DND-41 (cell line): ENCODE measurements at places on chromosomes 5 and 9.

GRCh38 chr9:134223091-134223490 is 58.7 kb upstream of the RNU6ATAC start:
- DNase-seq, result no peak

DNA sequence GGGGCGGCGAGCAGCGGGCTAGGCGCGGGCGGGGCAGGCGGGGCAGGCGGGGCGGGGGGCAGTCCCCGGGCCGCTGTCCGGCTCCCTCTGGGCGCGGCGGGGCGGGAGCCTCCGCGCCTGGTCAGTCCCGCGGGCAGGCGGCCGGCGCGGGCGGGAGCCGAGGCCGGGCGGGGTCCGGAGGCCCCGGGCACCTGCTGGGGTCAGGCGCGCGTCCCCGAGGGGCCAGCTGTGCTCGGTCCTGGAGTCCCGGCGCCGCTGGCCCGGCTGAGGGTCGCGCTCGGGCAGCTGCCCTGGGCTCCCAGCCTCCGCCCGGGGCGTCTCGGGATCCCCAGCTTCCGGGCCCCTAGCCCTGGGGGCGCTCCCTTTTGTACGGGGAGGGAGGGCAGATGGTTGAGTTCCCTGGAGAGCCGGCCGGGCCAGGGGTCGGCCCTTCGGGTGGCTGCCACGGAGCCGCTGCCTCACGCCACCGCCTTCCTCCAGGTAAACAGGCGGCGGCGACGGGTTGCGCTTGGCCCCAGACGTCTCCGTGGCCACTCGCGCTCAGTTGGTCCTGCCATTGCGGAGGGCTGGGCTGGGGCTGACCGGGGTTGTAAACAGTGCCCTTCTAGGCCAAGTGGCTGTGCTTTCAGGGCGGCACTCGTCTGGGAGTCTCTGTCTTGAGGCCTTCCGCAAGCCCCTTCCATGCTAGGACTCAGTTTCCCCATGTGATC is 473 bp downstream of the ZBTB34 start:
- DNase-seq, result peak; percentile 13

GRCh38 chr9:130873966-130874365 is 22.6 kb downstream of the QRFP start:
- DNase-seq, result no peak

- DNase-seq, result peak; percentile 12
These were observed 72.7 kb downstream of the SMIM23 start for GRCh38 chr5:171858303-171858702.

- DNase-seq, result no peak
These were observed 407.4 kb downstream of the BRINP1 start for GRCh38 chr9:118961857-118962256.

- DNase-seq, result no peak
These were observed 117.4 kb downstream of the GPR21 start for GRCh38 chr9:123150708-123151503.

DNA sequence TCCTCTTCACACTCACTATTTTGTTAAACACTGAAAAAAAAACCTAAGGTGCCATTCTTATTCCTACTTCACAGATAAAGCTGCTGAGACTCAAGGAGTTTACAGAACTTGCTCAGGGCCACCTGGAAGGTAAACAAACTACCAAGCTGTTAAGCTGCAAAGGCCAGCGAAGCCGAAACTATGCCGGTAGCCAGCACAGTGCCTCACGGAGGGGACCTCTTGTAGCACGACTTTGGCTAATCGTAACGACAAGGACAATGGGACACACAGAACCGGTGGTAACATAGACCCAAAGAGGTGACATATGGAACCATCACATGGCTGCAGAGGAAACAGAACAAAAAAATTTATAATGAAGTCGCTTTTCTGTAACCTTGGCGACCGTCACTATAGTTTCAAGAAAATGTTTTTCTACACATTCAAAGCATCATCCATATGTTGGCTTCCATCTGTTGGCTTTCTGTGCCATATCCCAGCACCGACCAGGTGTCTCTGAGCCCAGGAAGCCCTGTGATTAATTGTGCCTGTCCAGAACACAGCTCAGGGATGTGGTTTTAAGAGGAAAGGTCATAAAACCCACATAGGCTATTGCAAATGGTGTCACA is 60.3 kb downstream of the S1PR3 start:
- no peak for DNase-seq

GRCh38 chr5:78895616-78896015 is 89.5 kb downstream of the ARSB start:
- no peak for DNase-seq

- DNase-seq, result no peak
These were observed 135.2 kb downstream of the PCSK1 start for GRCh38 chr5:96297867-96298266.

DNA sequence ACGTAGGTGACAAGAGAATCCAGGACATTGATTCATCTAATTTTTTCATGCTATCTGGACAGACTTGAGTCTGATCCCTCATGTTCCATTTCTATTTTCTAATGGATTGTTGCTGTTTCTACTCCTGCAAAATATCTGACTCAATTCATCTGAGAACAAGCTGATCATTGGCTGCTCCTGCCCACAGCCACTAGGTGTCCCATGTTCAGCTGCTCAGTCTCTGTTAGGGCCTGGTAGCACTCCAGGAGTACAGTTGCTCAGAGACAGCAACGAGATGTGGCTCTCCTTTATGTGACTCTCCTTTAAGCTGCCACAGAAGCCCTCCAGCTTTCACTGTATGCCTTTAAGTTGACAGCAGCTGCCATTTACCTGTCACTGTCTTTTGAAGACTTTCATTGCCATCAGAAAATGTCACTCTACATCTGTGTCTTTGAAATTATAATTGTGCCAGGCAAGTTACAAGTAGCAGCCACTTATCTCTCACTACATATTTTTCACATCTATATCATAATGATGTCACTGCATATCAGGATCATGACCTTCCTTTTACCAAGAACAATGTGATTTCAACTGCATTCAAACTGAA is 1944.2 kb upstream of the NUDT12 start:
- DNase-seq, result no peak

DNA sequence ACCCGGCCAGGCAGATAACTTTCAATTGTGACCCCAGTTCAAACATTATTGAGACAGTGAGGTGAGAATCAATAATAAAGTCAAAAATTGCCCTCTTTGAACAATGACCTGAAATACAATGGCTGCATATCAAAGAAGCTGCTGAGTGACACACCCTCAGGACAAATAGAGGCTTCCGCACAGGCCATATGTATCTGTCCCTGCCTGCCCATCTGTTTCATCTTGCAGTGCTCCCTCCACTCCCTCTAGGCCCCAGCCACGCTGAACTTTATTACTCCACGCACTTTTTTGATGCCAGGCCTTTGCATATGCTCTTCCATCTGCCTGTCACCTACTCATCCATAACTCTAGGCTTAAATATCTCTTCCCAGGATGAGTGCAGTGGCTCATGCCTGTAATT is 15.9 kb upstream of the PFDN1 start:
- no peak for DNase-seq

DNA sequence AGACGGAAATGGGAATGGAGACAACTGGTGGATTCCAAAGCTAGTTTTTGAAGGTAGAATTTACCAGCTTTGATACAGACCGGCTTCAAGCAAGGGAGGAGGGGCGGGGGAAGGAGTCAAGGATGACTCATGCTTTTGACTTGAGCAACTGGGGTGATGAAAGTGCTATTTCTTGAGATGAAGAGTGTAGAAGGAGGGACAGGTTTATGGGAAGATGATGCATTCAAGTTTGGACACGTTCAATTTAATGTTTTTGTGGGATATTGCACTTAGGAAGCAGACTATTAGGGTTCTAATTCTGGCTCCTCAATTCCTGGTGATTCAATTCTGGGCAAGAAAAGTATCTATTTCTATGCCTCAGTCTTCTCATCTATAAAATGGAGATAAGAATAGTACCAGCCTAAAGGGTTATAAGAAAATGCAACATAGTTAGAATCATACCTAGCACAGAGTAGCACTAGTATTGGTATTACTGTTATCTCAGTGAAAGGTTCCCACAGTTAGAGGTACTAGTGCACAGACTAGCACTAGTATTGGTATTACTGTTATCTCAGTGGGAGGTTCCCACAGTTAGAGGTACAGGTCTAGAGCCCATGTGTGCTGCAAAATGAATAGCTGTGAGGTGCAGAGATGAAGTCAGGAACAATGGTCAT is 4.6 kb downstream of the NIPAL4 start:
- peak; percentile 35 for DNase-seq

- no peak for DNase-seq
These were observed 488 bp upstream of the MCTP1 start for GRCh38 chr5:95285409-95285755.

DNA sequence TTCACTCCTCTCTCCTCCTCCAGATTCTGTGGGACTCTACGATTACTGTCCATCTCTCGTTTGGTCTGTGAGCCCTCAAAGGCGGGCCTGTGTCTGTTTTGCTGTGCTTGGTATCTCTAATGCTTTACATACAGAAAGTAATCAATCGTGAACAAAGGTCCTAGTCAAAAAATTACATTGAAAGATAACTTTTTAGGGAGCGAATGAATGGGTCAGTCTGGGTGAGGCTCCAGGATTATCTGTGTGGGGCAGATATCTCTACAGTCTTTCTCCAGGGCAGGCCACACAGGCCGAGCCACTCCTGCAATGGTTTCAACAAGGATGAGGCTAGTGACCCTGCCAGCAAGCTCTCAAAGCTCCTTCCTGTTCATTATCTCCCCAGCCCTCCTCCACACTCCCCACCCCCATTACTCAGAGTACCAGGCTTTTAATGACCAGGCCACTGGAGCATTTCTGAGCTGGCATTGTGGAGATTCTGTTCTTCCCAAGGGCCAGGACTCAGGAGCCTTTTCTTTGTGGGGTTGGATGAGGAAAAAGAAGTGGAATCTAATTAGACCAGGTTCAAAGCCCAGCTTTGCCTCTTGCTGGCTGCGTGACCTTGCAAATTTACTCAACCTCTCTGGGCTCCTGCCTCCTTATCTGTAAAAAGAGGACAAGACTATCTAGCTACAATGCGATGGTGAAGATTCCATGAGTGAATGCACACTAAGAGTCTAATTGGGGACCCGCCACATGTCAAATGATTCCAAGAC is 10.2 kb downstream of the CORO2A start:
- DNase-seq, result no peak

- DNase-seq, result no peak
These were observed 368.9 kb downstream of the TMEM161B start for GRCh38 chr5:87899721-87900131.

GRCh38 chr5:61053937-61054336 is 108.3 kb downstream of the SMIM15 start:
- no peak for DNase-seq

- no peak for DNase-seq
These were observed 366.9 kb upstream of the NUDT12 start for GRCh38 chr5:103929338-103930013.

DNA sequence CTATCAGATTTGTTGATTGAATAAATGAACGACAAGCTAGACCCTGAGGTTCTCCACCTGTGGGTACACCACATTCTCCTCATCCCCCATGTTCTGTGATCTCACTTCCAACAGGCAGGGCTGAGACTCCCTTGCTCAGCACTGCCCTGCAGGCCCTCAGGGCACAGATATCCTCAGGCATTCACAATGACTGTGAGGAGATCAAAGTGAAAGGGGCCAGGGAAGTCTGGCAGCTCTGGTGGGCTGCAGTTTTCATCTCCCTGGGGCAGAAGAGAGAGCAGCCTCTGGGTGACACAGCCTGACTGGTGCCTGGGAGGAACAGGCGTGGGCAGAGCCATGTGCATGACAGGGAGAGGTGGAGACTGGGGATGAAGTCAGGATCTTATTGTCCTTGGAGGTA is 142.4 kb upstream of the C9orf72 start:
- DNase-seq, result no peak

DNA sequence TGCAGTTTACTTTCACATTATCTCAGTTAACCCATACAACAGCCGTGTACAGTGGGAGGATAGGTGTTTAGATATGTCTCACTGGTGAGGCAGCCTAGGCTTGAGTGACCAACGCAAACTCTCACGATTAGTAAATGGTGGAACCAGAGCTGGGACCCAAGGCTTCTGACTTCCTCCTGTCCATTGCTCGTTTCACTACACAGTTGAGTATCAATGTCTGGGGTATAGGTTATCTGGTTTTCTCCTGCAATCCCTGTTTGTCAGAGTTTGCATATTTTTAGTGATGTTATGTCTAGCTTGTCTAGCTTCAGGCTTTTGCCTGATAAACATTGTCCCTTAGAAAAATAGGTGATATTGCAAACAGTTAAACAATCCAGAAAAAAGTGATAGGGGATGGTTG is 62.6 kb downstream of the NUP214 start:
- DNase-seq, result no peak

DNA sequence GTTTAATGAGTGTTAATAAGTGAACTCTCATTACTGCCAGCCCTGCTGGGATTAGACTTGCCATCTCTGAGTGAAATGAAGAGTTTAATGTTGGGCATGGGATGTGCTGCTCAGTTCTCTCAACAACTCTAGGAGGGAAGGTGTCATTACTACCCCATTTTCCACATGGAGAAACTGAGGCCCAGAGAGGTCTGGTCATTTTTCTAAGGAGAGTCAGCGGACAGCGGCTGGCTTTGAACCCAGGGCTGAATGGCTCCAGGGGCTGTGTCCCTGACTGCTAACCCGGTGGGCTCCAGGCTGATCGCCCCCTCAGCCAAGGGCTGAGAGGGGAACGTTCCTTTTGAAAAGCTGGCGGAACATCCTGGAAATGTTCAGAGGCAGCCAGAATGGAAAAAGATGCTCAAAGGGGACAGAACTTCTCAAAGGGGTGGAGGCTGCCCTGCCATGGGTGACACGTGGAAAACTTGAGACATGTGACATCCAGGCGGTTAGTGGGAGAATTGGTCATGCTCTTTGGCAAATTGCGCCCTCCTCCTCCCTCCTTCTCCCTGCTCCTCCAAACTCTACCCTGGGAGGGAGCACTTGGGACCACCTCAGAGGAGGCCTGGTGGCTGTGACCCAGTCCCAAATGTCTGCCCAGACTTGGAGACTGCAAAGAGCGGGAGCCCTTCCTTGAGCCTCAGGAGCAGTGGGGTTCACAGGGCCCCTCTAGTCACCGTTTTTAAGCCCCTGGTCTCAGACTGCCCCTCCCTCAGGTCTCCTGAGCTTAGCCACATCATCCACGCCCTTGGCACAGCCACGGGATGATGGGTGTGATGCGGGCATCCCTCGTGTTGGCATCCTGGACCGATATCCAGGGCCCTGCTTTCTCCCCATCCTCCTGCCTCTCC is 28.7 kb downstream of the DNM1 start:
- DNase-seq, result no peak
